Left cardiac atrium (tissue), 4 donors: ENCODE measurements at places on chromosomes 11 and 22. TPM values are rescaled to one million over a fixed set of nuclear protein-coding genes. Genes with fewer than 3 reads are reported as not detected.

DNA sequence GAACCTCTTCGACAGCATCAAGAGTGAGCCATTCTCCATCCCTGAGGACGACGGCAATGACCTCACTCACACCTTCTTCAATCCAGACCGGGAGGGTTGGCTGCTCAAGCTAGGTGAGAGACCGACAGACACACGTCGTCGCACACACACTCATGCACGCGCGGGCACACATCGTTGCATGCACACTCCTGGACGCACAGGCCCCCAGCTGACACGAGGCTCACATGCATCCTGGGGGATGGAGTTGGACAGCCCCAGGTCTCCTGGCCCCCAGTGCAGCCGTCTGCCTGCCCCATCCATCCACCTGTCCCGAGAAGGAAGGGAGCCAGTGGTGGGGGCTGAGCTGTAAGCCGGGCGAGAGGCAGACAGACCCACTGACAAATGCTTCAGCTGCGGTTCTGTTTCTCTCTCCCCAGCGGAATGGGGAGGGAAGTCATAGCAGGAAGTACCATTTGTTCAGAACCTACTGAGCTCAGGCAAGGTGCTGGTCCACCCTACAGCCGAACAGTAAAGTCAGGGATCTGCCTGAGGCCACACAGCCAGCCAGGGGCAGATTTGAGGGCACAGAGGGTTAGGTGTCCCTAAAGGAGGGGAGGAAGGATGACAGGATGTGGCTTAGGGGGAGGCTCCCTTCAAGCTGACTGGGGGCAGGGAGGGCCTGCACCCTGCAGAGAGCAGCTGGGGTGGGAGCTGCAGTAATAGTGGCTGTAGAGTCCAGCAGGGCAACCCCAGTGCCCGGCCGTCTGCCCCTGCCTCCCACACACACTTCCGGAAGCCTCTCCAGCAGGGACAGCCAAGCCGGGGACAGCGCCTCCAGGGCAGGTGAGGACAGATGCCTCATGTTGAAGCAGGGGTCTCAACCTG is 27.1 kb downstream of the CYTH4 start:
- no peak for DNase-seq

DNA sequence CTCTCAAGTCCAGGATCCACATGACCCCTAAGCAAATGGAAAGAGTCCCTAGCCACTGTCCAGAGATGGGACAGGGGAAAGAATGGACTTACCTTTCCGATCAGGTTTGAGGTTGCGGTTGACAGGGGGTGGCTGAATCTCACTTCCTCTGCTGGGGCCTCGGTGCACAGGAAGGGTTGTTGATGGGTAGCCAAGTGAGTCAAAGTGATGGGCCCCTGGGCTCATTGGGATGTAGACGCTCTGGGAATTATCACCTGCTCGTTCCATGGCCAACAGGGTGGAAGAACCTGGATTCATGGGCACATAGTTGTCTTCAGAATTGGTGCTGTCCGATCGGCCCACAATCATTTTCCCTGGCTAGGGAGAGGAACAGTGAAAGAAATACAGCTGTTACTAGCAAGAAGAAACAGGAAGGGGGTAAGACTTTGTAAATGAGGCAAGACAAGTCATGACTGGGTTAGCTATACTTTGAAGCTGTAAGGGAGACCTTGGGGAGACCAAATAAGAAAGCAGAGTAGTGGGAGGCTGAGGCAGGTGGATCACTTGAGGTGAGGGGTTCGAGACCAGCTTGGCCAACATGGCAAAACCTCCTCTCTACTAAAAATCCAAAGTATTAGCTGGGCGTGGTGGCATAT is 34.7 kb downstream of the USP35 start:
- DNase-seq: no peak

DNA sequence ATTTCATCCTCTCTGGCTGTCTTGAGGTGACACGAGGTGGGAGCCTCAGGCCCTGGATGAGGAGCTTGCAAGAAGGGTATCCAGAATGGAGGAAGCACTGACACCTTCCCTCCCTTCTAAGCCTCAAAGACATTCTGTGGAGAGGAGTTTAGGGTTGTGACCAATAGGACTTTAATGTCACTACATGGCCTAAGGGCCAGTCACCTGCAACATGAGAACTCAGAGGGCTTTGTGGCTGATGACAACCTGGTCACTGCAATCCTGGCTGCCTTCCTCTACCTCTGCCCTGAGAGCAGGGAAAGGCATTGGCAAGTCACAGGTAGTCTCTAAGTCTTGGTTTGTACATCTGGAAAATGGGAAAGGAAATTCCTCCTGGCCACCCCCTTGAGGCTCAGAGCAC is 33.7 kb downstream of the PISD start:
- no peak for DNase-seq

- DNase-seq: no peak
These were observed 665.3 kb downstream of the OPCML start for GRCh38 chr11:132866783-132867545.

- DNase-seq: peak; percentile 72
These were observed 9.7 kb upstream of the MALAT1 start for GRCh38 chr11:65489035-65489705.

GRCh38 chr11:62540804-62541701 is 5.6 kb downstream of the AHNAK start:
- DNase-seq: peak; percentile 47

GRCh38 chr22:43817402-43817801 is 5.3 kb upstream of the EFCAB6 start:
- no peak for DNase-seq

DNA sequence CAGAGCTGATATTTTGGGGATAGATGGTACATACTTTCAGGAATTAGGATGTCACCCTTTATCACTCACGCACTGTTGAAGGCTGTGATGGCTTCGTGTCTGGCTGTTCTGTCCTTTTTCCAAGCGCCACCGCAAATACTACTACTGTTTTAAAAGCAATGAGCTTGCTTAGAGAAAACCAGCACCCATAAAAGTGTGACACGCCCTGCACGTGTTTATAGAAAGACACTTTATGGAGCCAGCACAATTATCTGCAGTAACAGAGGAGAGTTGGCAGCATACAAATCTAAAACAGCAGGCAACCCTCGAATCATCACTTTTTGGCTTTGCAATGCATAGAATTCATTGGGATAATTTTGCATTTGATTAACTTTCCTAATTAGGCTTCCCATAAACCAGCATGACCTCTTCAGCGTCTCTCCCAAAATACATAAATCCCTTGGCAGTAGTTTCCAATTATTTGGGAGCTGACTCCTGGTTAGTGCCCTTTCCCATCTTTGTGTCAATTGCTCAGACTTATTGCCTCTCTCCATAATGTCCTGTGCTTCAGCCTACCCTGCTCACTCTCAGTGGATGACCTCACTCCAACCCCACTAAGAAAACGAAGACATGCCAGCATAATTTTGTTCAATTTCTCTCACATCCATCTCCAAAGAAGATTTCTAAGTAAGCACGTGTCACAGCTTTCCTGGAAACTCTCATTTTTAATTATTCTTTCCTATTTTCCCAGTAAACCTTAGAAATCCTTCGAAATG is 118.7 kb upstream of the LARGE1 start:
- DNase-seq: no peak

- DNase-seq: no peak
These were observed 1143.3 kb downstream of the LRRC4C start for GRCh38 chr11:40316171-40316570.

DNA sequence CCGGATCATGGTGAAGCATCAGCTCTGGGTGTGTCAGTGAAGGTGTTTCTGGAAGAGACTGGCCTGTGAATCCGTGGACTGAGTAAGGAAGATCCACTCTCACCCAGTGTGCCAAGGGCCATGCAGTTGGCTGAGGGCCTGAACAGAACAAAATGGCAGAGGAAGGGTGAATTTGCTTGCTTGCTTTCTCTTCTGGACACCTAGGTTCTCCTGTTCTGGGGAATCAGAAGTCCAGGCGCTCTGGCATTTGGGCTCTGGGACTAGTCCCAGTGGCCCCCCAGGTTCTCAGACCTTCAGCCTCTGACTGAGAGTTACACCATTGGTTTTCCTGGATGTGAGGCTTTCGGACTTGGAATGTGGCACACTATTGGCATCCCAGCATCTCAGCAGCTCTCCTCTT is 1170.8 kb downstream of the TBC1D22A start:
- DNase-seq: no peak

GRCh38 chr11:69309631-69310280 is 15.8 kb downstream of the MYEOV start:
- no peak for DNase-seq

GRCh38 chr22:35570686-35571194 is 30.1 kb downstream of the RASD2 start:
- no peak for DNase-seq

GRCh38 chr11:12860827-12861226 is 148.3 kb upstream of the RASSF10 start:
- DNase-seq: no peak

- DNase-seq: no peak
These were observed 1.2 kb downstream of the USP2 start for GRCh38 chr11:119380160-119380826.

- no peak for DNase-seq
These were observed 16.0 kb upstream of the BMAL1 start for GRCh38 chr11:13261591-13262061.

The KCNK4 gene
- 0.13 TPM for total RNA-seq

The HPS4 gene
- 13.2 TPM for total RNA-seq

The POU2AF3 gene
- 0.44 TPM for total RNA-seq

The OR4D11 gene
- total RNA-seq: not detected

The OR5P2 gene
- not detected for total RNA-seq

The CSF2RB gene
- total RNA-seq: 4.7 TPM

The SYT7 gene
- 36.7 TPM for total RNA-seq

The LIF gene
- total RNA-seq: 7.0 TPM
